ENCODE measurements at places on chromosomes 5 and 9. TPM values are rescaled to one million over a fixed set of nuclear protein-coding genes. Genes with fewer than 3 reads are reported as not detected.
A peak's percentile ranks its signal among the peaks of the same experiment; 100 is the strongest.

PRSS3 gene
- total RNA-seq, result 196 TPM

MRNIP gene
- 120 TPM for total RNA-seq

CKMT2 gene
- 1.1 TPM for total RNA-seq

FOXI1 gene
- not detected for total RNA-seq

TGFBI gene
- 17.5 TPM for total RNA-seq

OMD gene
- total RNA-seq, result 1.2 TPM

MARVELD2 gene
- 43.3 TPM for total RNA-seq

DNA sequence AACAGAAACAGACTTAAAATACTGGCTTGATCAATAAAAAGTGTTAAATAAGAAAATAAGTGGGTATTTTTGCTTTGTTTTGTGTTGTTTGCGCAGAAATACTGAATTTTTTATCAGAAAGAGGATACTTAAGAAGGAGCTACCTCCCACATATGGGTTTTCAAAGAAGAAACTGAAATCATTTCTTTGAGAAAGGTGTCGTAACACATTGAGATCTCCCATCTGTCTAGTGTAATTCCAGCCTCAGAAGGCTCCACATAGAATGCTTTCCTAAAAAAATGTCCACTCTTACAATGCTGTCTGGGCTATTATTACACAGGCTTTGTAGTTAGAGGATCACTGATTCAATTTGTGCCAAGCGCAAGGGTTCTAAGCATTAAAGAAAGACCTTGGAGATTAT lies 226.2 kb downstream of the EPB41L4A start:
- no peaks in the 10 kb centered on the region for H3K36me3 ChIP-seq
- no peak overlapping the region for H3K27ac ChIP-seq
- no peak overlapping the region for H3K4me3 ChIP-seq
- DNase-seq, result no peak
- no peaks in the 10 kb centered on the region for H3K4me1 ChIP-seq

- H3K27ac ChIP-seq, result no peak overlapping the region
- no peak for DNase-seq
- H3K27me3 ChIP-seq, result no peaks in the 10 kb centered on the region
- H3K36me3 ChIP-seq, result no peaks in the 10 kb centered on the region
- no peak overlapping the region for H3K4me3 ChIP-seq
These were observed 93.5 kb downstream of the DAP start for GRCh38 chr5:10667431-10668057.

GRCh38 chr9:127586096-127586495 lies 26.0 kb upstream of the STXBP1 start:
- no peak overlapping the region for H3K27ac ChIP-seq
- H3K36me3 ChIP-seq, result no peaks in the 10 kb centered on the region
- no peaks in the 10 kb centered on the region for H3K4me1 ChIP-seq
- DNase-seq, result no peak
- H3K27me3 ChIP-seq, result no peaks in the 10 kb centered on the region

- no peak overlapping the region for H3K4me3 ChIP-seq
- no peaks in the 10 kb centered on the region for H3K27me3 ChIP-seq
- H3K27ac ChIP-seq, result no peak overlapping the region
- H3K36me3 ChIP-seq, result no peaks in the 10 kb centered on the region
- no peak for DNase-seq
- H3K4me1 ChIP-seq, result peaks cover 43% of the 10 kb centered on the region
These were observed 11.7 kb downstream of the ARPC5L start for GRCh38 chr9:124873664-124874063.

DNA sequence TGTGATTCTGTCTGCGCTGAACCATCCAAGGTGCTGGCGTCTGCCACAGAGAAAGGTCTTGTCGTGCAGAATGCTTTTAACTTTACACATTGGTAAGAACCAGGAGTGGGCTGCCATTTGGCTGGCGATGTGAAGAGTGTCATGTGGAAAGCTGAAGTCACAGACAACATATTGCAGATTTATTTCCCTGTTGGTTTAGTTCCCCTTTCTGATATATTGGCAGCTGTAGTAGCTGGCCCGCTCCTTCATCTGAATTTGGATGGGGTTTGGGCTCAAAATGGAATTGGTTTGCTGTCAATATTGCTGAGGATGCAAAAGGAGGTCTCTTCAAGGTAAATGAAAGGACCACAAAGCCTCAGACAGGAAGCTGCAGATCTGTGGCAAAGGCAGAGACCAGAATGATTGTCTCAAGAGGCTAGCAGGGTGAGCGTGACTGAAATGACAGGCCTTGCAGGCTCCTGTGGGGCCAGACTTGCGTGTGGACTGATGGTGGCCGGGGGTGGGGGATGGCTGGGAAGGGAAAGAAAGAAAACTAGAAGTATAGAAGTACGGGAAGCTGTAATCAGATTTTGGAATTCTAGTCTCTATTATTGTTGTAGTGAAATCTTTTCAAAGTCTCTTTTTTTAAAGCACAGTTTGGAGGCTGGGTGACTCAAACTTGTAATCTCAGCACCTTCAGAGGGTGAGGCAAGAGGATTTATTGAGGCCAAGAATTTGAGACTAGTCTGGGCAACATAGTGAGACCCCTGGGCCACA lies 25.1 kb upstream of the CD180 start:
- no peak for DNase-seq
- H3K27me3 ChIP-seq, result no peaks in the 10 kb centered on the region
- H3K36me3 ChIP-seq, result no peaks in the 10 kb centered on the region
- no peak overlapping the region for H3K4me3 ChIP-seq
- peak overlapping the region; percentile 54 for H3K27ac ChIP-seq

- H3K27ac ChIP-seq, result no peak overlapping the region
- H3K4me3 ChIP-seq, result no peak overlapping the region
- DNase-seq, result no peak
- no peaks in the 10 kb centered on the region for H3K4me1 ChIP-seq
- H3K27me3 ChIP-seq, result no peaks in the 10 kb centered on the region
These were observed 23.3 kb downstream of the MCTP1 start for GRCh38 chr5:95261437-95262175.

- no peaks in the 10 kb centered on the region for H3K36me3 ChIP-seq
- H3K27ac ChIP-seq, result no peak overlapping the region
- H3K27me3 ChIP-seq, result no peaks in the 10 kb centered on the region
- peak overlapping the region; percentile 52 for H3K4me3 ChIP-seq
These were observed 47.5 kb downstream of the DAB2IP start for GRCh38 chr9:121698627-121699570.

GRCh38 chr5:58505971-58506640 lies 14.9 kb downstream of the GAPT start:
- H3K4me1 ChIP-seq, result no peaks in the 10 kb centered on the region
- DNase-seq, result no peak
- H3K27me3 ChIP-seq, result no peaks in the 10 kb centered on the region
- H3K27ac ChIP-seq, result no peak overlapping the region
- H3K36me3 ChIP-seq, result no peaks in the 10 kb centered on the region

DNA sequence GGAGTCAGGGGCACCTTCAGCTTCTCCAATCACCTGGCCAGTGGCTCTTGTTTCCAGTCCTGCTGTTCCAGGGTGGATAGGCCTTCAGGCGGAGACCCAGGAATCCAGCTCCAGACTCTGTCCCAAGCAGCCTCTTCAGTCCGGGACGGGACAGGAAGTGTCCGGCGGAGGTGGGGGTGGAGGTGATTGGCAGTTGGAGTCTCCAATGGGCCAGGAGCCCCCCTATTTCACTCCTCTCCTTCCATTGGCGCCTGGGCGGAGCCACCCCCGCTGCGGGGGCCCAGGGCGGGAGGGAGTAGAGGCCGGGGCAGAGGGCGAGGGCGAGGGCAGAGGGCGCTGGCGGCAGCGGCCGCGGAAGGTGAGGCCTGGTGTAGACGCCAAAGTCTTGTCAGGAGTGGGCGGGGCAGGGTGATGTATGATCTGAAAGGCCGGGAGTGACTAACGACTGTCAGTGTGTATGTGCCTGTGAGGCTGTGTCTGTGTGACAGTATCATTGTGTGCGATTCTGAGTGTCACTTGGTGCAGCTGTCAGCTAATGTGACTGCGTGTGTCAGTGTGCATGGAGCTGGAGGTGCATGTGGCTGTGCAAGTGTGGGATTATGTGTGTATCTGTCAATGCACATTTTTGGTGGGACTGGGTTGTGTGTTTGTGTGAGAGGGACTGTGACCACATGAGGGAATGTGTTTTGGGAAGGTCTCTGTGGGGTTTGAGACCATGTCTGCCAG lies at the start of gene IL11RA:
TSS of gene IL11RA (plus strand) at position 310 of the 726 bp plus-strand sequence. CDS start 3,033 bp downstream, outside the sequence.
- H3K27ac ChIP-seq, result peak within 1 kb of the TSS; percentile 84
- peaks cover 4% of the 10 kb centered on the region for H3K4me1 ChIP-seq
- no peak within 1 kb of the TSS for H3K4me3 ChIP-seq
- no peaks in the 10 kb centered on the region for H3K27me3 ChIP-seq
- peak; percentile 93 for DNase-seq
- peaks cover 25% of the 10 kb centered on the region for H3K36me3 ChIP-seq

GRCh38 chr5:23332650-23333251 lies 174.7 kb upstream of the PRDM9 start:
- no peaks in the 10 kb centered on the region for H3K27me3 ChIP-seq
- no peak for DNase-seq
- no peak overlapping the region for H3K4me3 ChIP-seq

DNA sequence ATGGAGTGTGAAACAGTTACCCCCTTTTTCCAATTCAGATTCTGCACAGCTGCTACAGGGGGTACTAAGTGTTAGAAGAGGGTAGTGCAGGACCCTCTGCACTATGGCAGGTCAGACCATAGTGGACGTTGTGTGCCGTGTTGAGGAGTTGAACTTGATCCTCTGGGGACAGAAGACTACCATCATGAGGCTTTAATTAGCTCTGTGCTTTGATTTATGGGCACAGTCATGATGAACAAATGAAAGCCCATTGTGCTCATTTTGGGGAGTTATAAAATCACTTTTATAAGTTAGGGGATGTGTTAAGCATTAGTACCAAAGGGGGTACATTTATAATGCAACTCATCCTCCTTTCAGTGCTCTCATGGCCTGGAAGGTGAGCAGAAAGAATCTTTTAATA lies 62.7 kb downstream of the ZSWIM6 start:
- H3K27ac ChIP-seq, result no peak overlapping the region
- H3K27me3 ChIP-seq, result no peaks in the 10 kb centered on the region
- no peak overlapping the region for H3K4me3 ChIP-seq
- H3K4me1 ChIP-seq, result no peaks in the 10 kb centered on the region
- no peaks in the 10 kb centered on the region for H3K36me3 ChIP-seq

DNA sequence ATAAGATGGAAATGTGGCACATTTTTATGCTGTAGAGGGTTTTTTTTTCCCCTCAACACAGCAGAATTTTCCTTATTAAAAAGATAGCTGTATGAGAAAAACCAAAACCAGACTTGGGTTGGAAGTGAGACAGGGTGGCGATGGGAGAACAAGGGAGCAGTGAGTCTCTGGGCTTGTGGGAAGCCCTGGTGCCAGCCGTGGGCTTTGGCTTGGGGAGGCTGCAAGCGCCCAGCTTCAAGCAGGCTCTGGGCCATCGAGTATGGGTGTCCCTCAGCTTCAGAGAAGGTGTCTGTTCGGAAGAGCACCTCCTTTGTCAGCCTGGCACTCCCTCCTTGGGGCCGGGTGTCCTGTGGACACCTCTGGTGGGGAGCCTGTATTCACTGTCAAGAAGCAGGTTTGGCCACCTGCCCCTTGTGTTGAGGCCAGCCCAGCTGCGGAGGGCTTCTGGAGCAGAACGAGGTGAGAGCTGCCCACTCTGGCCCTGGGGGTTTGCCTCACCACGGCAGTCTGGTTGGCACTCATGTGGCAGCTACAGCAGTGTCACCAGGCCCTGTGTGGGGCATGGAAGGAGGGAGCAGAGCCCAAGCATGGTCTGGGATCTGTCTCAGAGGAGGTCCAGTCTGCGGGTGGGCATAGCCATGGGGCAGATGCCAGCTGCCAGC lies 37.6 kb upstream of the ANGPTL2 start:
- no peak overlapping the region for H3K4me3 ChIP-seq
- H3K36me3 ChIP-seq, result no peaks in the 10 kb centered on the region
- H3K27ac ChIP-seq, result no peak overlapping the region
- H3K4me1 ChIP-seq, result peaks cover 24% of the 10 kb centered on the region
- no peaks in the 10 kb centered on the region for H3K27me3 ChIP-seq

GRCh38 chr9:4547016-4547415 lies 56.7 kb downstream of the SLC1A1 start:
- H3K4me3 ChIP-seq, result no peak overlapping the region
- no peaks in the 10 kb centered on the region for H3K4me1 ChIP-seq
- peaks cover 9% of the 10 kb centered on the region for H3K36me3 ChIP-seq
- H3K27me3 ChIP-seq, result no peaks in the 10 kb centered on the region

DNA sequence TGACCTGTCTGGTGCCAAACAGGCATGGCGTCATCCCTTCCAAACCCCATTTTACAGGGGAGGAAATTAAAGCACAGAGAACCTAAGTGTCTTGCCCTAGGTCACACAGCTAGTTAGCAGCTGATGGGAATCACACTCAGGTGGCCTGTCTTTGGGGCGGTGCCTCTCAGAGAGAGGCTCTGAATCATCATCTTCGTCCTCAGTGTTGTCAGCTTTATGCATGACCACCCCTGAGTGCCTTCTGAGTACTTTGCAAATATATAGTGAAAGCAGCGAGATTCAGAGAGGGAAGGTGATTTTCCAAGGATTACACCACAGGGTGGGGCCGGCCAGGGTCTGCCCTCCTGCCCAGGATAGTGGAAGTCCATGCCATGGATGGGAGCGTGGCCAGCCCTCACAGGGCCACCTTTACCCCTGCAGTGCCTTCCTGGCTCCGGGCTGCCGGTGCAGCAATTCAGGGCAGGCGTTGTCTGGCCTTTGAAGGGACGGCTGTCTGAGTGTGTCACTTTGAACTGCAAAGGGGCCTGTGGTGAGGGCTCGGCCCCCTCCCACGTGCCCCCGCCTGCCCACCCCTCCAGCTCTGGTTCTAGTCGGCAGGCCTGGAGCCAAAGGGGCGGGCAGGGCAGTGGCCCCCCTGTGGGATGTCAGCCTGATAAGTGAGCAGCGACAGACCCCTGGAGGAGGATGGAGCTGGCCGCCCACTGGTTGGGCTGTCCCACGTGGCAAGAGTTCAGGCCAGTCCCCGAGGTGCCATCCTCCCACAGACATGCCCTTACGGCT lies 16.9 kb downstream of the LMX1B start:
- H3K27me3 ChIP-seq, result no peaks in the 10 kb centered on the region
- no peak overlapping the region for H3K4me3 ChIP-seq
- no peak for DNase-seq
- H3K27ac ChIP-seq, result no peak overlapping the region

DNA sequence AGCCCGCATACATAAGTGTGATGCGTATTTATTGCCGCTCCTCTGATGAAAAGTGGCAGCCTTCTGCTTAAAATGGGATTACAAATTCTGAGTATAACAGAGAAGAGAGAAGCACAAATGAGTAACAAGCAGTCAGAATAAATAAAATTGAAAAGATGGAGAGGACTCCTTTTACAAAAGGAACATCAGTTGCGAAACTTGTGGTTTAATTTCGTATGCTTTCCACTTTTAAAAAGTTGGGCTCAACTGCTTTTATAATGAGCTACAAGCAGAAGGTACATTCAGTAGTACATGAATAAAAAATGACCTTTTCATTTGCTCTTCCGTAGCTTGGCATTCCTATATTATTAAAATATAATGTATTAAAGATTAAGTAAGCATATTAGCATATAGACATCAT lies 320.0 kb downstream of the FBXL17 start:
- no peaks in the 10 kb centered on the region for H3K36me3 ChIP-seq
- no peaks in the 10 kb centered on the region for H3K4me1 ChIP-seq
- H3K27me3 ChIP-seq, result no peaks in the 10 kb centered on the region
- no peak for DNase-seq
- no peak overlapping the region for H3K27ac ChIP-seq
- no peak overlapping the region for H3K4me3 ChIP-seq

- H3K27ac ChIP-seq, result no peak overlapping the region
- no peak for DNase-seq
- no peaks in the 10 kb centered on the region for H3K4me1 ChIP-seq
These were observed 204.9 kb downstream of the CHSY3 start for GRCh38 chr5:130109152-130109551.
